ENCODE measurements at places on chromosomes 3 and 15. TPM values are rescaled to one million over a fixed set of nuclear protein-coding genes. Genes with fewer than 3 reads are reported as not detected.

DNA sequence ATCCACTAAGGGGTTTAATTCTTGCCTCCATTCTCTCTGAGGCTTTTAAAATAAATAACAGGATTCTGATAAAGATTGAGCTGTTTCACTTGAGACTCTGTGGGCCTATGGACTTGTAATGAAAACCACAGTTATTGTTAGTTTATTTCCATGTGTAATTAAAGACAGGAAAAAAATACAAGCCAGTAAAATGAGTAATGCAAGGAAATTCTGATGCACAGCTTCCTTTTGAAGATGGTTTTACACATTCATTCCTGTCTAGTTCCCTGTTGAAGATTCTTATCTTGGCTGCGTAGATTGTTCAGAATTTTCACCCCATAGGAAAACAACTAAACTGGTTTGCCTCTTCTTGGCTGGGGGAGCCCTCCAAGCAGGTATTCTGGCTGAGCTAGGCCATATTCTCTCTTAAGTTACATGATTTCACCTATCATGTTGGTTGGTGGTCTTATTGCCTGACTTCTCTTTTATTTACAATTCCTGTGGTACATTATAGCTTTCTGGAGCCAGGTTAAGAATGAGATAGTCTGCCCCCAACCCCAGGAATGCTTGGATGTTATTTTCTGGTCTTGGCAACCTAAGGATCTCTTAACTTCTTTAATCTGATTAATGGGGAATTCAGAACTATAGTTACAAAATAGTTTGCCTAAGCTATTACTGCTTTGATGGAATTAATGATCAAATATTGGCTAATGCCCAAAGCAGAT is 67.6 kb downstream of the MITF start:
- no peaks in the 10 kb centered on the region for H3K36me3 ChIP-seq
- no peaks in the 10 kb centered on the region for H3K4me1 ChIP-seq
- DNase-seq = no peak

DNA sequence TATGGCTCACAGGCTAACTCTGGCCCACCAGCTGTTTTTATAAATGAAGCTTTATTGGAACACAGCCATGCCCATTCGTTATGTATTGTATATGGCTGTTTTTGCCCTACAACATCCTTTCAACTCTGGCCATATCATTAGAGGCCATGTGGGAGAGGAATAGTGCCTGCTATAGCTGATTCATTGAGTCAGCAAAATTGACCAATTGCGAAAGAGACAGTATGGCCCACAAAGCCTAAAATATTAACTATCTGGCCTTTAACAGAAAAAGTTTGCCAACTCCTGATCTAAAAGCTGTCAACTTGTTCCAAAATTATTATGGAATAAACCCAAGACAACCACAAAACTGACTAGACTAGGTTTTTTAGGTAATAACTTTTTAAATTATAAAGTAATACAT is 1.4 kb downstream of the NR1I2 start:
- no peak overlapping the region for H3K4me3 ChIP-seq
- no peak for DNase-seq
- no peaks in the 10 kb centered on the region for H3K27me3 ChIP-seq
- H3K4me1 ChIP-seq = peaks cover 9% of the 10 kb centered on the region
- H3K36me3 ChIP-seq = no peaks in the 10 kb centered on the region
- no peak overlapping the region for H3K27ac ChIP-seq

GRCh38 chr3:193743702-193744047 is 150.7 kb downstream of the OPA1 start:
- no peak for DNase-seq
- no peaks in the 10 kb centered on the region for H3K36me3 ChIP-seq
- peaks cover 4% of the 10 kb centered on the region for H3K4me1 ChIP-seq
- H3K27me3 ChIP-seq = peaks cover 5% of the 10 kb centered on the region
- H3K27ac ChIP-seq = no peak overlapping the region
- no peak overlapping the region for H3K4me3 ChIP-seq

Gene DET1
- 10.2 TPM for total RNA-seq

GRCh38 chr3:127606086-127606805 is 8.0 kb downstream of the MCM2 start:
- H3K4me3 ChIP-seq = no peak overlapping the region
- no peak for DNase-seq
- no peak overlapping the region for H3K27ac ChIP-seq
- H3K27me3 ChIP-seq = no peaks in the 10 kb centered on the region
- H3K4me1 ChIP-seq = no peaks in the 10 kb centered on the region

DNA sequence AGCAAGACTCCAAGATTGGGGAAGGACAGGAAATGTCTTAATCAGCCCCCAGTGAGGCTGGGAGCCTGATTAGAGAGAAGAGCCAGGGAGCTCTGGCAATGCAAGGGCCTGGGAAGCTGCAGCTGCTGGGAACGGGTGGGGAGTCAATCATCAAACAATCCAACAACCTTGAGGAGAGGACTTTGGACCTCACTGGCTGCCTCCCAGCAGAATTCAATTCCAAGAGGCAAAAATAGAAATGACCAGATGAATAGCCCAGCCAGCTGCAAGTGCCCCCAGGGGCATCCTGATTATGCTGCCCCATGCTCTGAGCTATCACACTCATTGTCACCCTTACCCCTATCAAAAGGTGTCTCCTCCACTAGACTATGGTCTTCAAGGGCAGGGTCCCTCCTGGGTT is 6.1 kb upstream of the HOMER2 start:
- H3K36me3 ChIP-seq = no peaks in the 10 kb centered on the region
- no peak overlapping the region for H3K27ac ChIP-seq
- no peak overlapping the region for H3K4me3 ChIP-seq

DNA sequence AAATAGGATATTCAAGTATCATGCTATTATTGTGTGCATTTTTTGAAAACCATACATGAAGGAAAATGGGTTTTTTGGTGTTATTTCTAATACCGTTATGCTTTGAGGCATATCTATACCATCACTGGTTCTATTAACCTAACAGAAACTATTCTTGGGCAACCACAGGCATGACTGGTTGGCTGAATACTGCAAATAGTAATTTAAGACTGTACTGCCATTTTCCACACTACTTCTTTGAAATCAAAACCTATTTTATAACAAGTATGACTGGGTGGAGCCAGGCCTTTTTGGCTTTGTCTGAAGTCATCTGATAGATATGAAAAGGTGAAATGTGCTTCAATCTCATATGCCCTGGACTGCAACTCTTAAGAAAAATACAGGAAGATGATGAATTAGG is 115.1 kb downstream of the ULK4 start:
- H3K27ac ChIP-seq = no peak overlapping the region
- H3K4me3 ChIP-seq = no peak overlapping the region
- H3K4me1 ChIP-seq = peaks cover 5% of the 10 kb centered on the region
- peaks cover 19% of the 10 kb centered on the region for H3K36me3 ChIP-seq
- H3K27me3 ChIP-seq = no peaks in the 10 kb centered on the region

Gene CPLX3
- 0.39 TPM for total RNA-seq
